SK-N-SH (cell line): ENCODE measurements at places on chromosomes 12 and 14.

- DNase-seq, result peak; percentile 5
These were observed 103.3 kb downstream of the CALM1 start for GRCh38 chr14:90499908-90500664.

GRCh38 chr14:96103075-96103474 is 63.9 kb downstream of the C14orf132 start:
- DNase-seq, result no peak

DNA sequence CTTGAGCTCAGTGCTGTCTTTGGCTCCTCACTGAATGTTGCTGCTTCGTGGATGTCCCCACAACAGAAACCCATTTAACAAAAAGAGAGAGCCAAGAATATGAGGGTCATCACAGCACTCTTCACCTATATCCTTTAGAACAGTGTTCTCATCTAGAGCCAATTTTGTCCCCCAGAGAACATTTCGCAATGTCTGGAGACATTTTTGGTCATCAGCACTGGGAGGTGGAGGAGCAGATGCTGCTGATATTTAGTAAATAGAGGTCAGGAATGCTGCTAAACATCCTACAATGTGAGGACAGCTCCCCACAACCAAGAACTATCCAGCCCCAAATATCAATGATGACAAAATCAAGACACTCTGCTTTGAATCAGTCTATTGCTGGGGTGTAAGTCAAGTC is 92.5 kb downstream of the BBS10 start:
- no peak for DNase-seq

DNA sequence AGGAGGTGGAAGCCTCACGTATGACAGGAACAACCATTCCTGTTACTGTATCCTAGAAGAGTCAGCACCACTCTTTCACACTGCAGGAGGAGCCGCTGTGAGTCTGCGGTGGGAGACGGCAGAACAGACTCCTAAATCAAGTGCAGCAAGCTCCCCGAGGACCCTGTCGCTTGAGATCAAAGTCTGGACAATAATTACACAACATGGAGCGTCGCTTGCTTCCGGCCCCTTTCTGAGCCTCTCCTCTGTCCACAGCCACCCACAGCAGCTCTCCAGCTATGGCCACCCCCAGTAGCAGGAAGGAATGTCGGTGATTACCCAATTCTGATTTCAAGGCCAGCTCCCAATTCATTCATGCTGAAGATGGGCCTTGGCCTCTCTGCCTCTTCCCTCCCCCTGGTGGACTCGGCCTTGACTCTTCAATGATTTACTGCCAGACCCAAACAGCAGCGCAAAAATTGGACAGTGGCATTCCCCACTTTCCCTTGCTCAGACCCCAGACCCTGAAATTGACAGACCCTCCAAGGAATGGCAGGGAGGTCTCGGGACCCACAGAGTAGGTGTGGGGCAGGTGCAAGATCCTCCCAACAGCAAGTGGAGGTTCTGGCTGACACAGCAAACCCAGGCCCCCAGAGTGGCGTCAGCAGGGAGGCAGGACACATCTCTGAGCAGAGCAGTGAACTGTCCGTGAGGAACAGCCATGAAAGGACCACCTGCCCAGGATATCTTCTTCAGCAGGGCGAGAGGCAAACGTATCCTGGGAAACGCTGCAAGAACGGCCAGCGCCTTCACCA is 272.7 kb upstream of the DIO3 start:
- no peak for DNase-seq

GRCh38 chr14:20184181-20184580 is 6.5 kb upstream of the OR11G2 start:
- no peak for DNase-seq

GRCh38 chr12:54220567-54220966 is 31.8 kb upstream of the SMUG1 start:
- DNase-seq, result no peak

DNA sequence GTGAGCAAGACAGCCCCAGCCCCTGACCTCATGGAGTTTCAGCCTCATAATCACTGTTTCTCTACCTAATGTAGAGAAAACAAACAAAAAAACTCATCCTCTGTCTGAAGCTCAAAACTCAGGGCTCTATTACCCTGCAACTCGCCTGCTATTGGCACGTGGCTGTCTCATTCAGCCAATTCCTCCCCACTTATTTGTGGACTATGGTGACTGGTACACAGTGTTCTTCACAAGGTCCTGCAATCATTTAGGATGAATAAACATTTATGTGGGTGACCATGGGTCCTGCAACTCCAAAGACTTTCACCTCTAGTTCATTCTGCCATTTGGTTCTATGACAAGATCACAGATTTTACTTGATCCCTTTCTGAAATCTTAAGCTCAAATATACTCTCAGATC is 4.7 kb downstream of the PPP2R3C start:
- DNase-seq, result no peak

DNA sequence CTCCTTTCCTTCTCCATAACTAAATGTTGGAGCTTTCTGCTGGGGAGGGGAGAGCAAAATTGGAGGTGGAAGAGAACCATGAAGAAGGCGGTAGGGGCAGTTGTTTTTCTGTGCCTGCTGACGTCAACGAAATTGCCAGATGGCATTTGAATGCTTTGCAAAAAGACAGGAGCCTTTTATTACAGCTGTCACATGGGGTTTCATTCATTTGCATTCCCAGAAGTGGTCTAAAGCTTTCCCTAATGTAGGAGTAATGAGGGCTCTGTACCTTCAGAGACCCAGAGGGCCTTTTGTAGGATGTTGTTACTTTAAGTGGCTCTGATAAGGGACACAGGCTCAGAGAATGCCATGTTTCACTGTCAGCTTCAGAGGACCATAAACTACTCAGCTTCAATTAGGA is 107.1 kb upstream of the SLCO1C1 start:
- DNase-seq, result peak; percentile 79

- DNase-seq, result no peak
These were observed 15.3 kb downstream of the DYNC1H1 start for GRCh38 chr14:101979666-101980065.

DNA sequence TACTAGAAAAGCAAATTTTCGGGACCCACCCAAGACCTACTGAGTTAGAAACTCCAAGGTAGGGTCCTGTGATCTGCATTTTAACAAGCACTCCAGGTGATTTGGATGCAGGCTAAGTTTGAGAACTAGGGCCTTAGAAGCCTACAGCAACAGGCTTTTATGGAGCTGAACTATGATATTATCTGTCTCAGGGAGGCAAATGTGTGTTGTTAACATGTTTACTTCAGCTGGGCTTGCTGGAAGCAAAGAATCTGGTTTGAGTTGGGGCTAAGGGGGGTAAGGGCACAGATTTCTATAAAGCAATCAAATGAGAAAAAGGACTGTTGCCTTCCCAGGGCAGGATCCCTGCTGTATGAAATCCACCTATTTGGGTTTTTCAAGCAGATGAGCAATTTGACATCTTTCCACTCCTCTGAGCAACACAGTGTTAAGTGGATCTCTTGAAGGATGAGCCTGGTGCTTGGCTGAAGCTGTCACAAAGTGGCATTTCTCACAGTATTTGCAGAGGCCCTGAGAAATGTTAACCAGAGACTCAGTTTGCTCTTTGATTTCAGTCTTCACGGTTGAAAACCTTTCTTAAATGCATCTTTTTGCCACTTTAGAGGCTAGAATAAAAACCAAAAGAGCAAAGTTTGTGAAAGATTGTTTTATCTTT is 36.2 kb upstream of the SOCS2 start:
- peak; percentile 19 for DNase-seq

GRCh38 chr14:36477266-36477665 is 42.8 kb downstream of the NKX2-1 start:
- no peak for DNase-seq

- DNase-seq, result no peak
These were observed 6.2 kb downstream of the ANKRD13A start for GRCh38 chr12:110005319-110005973.

GRCh38 chr14:96585672-96586013 is 83.5 kb downstream of the PAPOLA start:
- DNase-seq, result peak; percentile 0

DNA sequence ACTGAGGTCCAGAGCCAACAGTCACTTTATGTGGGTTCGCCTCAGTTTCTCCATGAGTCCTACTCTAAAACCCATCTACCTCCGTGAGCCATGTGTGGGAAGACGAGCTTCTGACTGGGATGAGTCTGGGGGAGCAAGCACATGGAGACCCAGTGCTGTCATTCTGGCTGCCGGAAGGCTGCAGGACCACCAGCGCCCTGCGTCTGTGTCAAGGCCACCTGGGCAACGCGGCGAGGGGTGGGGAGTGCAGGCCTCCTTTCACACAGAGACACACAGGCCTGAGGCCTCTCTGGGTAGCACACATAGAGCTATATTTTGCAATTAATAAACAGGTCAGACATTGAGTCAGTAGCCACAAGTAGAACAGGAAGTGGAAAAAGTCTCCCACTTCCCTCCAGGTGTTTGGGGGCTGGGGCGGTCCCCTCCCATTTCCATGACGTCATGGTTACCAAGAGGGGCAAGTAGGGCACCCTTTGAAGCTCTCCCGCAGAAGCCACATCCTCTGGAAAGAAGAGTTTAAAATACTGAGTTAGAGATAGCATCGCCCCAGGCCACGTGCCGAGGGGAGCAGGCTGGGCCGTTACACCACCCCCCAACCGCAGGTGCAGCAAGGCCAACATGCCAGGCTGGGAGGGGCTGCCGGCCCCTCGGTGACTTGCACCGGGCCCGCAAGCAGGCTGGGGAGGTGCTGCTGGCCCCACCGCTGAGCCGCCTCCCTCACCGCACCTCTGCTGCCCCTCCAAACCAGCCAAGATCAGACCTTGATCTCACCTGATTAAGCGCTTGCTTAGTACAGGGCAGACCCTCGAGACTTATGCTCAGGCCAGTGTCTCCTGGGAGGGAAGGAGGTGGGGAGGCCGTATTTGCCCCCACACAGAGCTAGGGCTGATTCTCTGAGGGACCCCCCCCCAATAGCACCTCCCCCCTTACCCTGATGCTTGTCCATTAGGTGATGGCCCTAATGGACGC is 32.7 kb downstream of the DAD1 start:
- DNase-seq, result no peak

DNA sequence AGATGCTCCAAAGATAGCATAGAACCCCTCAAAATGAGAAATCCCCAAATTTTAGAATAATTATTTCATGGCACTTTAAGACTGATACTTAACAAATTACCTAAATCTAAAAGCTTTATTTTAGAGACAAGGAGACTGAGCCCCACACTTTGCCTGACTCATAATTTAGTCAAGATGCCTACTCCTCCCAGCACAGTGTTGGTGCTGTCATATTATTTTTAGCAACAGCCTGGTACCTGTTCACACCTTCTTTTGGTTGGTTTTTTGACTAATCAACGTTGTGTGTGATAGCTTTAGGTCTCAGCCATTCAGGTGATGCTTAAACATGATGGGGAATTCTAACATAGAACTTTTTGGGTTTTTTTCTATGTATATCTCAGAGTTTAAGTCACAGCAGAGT is 120.2 kb downstream of the SEC23A start:
- no peak for DNase-seq

GRCh38 chr12:116318576-116319232 is 41.2 kb upstream of the MED13L start:
- DNase-seq, result no peak

DNA sequence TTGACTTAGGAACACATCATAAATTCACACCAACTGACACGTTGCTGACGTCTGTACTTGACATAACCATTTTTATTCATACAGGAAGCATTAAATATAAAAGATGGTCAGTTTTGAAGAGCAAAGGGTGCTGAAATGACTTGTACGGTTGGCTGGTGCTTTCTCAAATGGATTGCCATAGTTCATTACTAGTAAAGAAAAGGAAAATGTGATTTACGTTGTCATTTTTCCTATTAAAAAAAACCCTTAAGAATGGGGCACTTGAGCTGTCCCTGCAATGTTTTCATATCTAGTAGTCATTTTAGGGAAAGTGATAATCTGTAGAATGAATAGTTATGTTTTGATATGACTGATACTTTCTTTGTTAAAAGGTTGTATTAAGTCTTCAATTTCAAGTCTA is 22.5 kb upstream of the MANSC4 start:
- no peak for DNase-seq

DNA sequence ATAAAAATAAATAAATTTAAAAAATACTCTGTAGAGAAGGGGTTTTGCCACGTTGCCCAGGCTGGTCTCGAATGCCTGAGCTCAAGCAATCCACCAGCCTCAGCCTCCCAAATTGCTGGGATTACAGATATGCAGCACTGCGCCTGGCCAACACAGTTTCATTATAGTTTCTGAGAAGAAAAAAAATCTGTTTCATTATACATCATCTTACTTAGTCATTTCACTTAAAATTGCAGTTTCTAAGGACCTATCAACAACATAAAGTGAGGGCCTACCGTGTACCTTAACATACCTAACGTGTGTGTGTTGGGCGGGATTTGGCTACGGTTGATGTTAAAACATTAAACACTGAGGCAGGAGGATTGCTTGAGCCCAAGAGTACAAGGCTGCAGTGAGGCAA is 28.3 kb downstream of the P2RX2 start:
- no peak for DNase-seq

DNA sequence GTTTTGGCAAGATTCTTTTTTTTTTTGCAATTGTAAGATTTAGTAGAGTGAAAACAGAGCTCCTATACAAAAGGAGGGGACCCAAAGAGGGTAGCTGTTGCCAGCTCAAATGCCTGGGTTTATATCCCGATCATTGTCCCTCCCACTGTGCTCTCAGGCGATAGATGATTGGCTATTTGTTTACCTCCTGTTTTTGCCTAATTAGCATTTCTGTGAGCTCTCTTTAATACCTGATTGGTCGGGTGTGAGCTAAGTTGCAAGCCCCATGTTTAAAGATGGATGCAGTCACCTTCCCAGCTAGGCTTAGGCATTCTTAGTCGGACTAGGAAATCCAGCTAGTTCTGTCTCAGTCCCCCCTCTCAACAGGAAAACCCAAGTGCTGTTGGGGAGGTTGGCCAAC is 1.9 kb downstream of the EXOC3L4 start:
- DNase-seq, result no peak

DNA sequence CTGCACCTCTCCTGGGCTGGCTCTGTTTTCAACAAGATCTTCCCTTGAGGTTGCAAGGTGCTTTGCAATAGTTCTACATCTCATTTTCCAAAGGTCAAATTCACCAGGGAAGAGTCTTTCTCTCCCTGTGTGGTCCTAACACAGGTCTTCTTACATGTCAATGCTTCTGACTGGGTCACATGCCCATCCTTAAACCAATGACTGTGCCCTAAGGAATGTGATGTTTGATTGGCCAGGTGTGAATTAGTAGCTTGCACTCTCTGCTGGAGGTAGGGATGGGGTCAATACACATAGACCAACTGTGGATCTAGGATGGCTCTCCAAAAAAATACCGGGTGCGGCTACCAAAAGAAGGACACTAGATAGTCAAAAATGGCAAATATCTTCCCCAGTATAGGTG is 19.9 kb upstream of the KCNK10 start:
- DNase-seq, result no peak

GRCh38 chr14:61761557-61761956 is 663 bp upstream of the SNAPC1 start:
- no peak for DNase-seq
